ENCODE measurements at places on chromosomes 5 and 9. TPM values are rescaled to one million over a fixed set of nuclear protein-coding genes. Genes with fewer than 3 reads are reported as not detected.

Gene C9orf153
- polyA plus RNA-seq: not detected

Gene CCNI2
- polyA plus RNA-seq: 5.0 TPM

Gene GAPT
- polyA plus RNA-seq: 0.54 TPM

Gene WNK2
- polyA plus RNA-seq: not detected

Gene ECSCR
- 0.19 TPM for polyA plus RNA-seq

Gene BHMT
- not detected for polyA plus RNA-seq

Gene TMC1
- polyA plus RNA-seq: not detected

Gene S1PR3
- polyA plus RNA-seq: not detected

Gene SV2C
- polyA plus RNA-seq: not detected

Gene CBY3
- not detected for polyA plus RNA-seq

DNA sequence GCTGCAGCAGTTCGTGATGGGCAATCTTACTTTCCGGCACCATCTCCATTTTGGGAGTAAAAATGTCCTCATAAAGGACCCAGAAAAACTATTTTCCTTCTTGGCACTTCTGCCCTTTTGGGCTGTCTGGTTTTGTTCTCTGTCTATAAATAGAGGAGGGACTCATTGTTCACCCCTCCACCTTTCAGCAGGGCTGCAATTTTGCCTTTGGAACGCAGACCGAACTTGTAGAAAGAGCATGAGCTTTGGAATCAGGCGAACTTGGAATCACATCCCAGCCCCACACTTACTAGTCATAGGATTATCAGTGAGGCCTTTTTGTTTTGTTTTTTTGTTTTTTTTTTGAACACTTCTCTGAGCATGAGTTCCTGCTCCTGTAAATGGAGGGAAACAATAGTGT is 178.1 kb upstream of the IL12B start:
- no peak for DNase-seq

- DNase-seq: no peak
Observed at GRCh38 chr5:54194318-54194717, 116.1 kb downstream of the ARL15 start.

DNA sequence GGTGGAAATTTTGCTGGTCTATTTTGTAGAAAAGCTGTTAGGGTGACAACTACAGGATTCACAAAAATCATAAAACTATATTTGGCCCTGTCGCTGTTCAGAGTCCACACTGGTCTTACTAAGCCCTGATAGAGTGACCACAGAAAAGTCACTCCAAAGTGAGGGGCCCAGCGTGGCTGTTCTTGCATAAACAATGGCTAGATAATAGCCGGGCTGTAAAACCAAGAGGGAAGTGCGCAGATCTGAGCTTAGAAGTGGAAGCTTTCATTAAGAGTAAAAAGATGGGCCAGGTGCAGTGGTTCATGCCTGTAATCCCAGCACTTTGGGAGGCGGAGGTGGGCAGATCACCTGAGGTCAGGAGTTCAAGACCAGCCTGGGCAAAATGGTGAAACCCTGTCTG is 15.5 kb upstream of the CTSL start:
- no peak for DNase-seq

DNA sequence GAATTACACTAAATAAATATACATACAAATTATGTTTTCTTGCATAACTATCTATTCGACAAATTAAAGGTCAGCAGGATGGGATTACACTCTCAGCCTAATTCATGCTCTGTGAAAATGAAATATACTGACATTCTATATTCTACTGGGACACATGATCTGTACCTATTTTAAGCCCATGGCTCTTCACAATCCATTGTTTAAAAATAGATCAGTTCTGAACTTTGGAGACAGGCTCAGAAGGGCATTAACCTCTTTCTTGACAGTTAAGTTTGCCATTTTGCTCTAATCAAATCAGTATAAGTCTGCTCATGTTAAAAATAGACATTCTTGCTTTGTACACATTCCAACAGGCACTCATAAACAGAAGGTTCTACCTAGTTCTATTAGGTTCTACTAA is 361.2 kb downstream of the HCN1 start:
- no peak for DNase-seq

DNA sequence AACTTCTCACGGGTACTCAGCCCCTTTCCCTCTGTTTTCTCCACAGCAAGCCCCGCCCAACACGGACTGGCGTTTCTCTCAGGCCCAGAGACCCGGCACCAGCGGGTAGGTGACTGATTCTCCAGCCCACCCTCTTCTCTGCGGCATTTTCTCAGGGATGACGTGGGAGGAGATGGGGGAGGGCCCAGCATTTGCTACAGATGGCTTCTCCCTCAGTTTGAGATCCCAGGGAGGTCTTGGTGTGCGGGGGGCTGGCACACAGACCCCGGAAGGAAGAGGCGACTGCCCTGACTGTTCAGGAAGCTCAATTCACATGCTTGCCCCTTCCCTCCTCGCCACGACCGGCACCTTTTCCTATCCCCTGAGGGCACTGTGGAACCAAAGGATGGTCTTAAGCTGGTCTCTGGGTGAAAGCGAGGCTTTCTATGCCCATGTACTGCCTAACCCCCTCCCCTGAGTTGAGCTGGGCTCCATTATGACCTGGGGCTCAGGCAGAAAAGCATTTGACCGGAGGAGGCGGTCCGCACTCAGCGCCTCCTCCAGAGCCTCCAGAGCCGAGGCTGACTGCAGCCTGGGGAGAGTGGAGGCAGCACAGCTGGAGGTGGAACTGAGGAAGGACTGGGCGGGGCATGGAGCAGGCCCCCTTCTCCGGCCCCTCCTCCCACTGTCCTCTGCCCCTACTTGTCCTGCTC is 6.0 kb downstream of the PCDHGC5 start:
- no peak for DNase-seq

GRCh38 chr5:169299191-169299662 is 1.7 kb downstream of the SLIT3 start:
- no peak for DNase-seq

- DNase-seq: no peak
Observed at GRCh38 chr9:16062542-16063240, 509.8 kb downstream of the CCDC171 start.

DNA sequence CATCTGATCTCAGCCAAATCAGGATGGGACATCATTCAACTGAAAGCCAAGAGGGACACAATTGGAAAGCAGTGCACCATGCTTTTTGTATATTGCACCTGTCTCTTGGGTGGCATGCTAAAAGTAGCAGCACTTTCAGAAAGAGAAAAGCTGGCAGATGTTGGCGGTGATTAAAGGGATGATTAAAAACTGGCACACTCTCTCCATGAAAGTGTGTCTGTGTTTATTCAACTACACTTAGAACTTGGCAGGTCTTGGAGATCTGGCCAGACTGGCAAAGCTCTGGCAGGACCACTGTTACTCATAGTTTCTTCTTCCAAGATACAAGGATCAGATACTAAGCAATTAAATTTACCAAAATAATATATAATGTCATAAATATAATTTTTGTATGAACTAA is 112.9 kb upstream of the ELAVL2 start:
- no peak for DNase-seq

- DNase-seq: no peak
Observed at GRCh38 chr9:92044936-92045335, 70.3 kb downstream of the SPTLC1 start.

DNA sequence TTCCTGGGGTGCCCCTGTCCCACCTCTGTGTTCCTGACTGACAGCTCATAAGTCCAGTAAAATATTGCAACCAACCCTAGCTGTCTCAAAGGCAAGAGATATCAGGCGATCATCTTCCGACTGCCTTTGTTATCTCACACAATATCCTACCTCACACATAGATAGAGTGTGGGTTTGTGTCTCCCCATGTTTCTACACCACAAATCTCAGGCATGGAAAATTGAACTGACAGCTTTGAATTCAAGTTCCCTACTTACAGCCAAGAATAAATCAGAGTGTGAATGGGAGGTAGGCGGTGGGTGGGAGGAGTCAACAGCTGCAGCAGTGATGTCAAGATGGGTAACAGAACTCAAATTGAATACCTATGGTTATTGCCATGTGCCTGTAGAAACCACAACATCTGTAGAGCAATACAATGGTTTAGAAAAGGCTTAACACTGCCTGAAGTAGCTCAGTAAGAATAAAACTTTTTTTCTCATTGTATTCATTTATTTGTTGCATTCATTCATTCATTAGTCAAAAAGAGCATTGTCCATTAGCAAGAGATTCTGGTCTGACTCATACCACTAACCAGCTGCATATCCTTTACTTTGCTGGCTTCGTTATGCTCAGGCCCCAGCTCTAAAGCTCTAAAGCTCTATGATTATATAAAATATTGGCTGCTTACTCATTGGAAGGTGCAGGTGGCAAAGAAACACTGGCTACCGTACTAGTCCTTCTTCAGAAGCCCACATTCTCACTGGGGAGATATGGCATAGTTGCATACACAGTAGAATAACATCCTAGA is 108.2 kb upstream of the DMAC1 start:
- no peak for DNase-seq

DNA sequence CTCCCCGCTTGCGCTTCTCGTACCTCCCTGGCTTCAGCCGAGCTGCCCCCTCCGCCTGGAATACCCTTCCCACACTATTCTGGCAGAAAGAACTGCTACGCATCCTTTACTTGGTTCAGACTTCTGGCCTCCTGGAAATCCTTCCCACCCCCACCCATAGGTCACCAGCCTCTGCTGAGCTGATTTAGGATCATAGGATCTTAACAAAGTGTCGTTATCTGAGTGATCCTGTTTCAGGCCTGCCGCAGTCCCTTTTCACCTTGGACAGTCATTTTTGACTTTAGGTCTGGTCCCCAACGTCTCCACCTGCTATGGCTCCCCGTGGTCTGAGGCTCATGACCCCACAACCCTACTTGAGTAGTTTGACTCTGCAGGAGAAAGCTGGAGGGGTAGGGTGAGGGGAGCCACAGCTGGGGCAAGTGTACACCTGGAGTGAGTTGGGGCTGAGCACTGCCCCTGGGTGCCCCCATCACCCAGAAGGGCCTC is 27.3 kb downstream of the EGR1 start:
- DNase-seq: no peak

- no peak for DNase-seq
Observed at GRCh38 chr9:115694991-115695390, 458.6 kb upstream of the PAPPA start.

DNA sequence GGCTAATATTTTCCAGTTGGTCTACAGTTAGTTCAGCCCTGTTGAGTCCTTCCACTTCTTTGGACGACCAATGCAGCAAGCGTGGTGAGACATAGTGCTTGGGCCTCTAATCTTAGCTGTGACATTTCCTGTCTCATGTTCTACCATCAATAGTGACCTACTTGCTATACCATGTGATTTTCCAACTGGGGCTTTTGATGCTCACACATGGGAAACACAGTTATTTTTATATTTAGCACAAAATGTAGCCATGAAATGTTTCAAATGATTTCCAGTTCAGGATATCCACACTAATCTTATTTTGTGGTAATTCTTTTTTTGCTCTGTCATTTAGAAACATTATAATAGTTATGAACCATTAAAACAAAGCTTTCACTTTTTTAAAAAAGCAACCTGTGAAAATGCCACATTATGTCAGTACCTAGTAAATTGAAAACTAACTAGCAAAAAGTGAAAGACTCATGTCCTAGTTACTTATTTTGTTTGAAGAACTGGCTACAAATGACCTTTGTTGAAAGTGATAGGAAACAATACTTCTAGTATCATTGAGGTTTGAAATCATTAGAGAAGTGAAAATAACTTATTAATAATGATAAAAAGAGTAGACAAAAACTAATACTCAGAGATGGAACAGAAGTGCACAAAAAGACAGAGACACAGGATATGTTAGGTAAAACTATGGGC is 18.3 kb downstream of the MARCHF3 start:
- DNase-seq: no peak

GRCh38 chr9:133457233-133457632 is 2.5 kb upstream of the CACFD1 start:
- no peak for DNase-seq

DNA sequence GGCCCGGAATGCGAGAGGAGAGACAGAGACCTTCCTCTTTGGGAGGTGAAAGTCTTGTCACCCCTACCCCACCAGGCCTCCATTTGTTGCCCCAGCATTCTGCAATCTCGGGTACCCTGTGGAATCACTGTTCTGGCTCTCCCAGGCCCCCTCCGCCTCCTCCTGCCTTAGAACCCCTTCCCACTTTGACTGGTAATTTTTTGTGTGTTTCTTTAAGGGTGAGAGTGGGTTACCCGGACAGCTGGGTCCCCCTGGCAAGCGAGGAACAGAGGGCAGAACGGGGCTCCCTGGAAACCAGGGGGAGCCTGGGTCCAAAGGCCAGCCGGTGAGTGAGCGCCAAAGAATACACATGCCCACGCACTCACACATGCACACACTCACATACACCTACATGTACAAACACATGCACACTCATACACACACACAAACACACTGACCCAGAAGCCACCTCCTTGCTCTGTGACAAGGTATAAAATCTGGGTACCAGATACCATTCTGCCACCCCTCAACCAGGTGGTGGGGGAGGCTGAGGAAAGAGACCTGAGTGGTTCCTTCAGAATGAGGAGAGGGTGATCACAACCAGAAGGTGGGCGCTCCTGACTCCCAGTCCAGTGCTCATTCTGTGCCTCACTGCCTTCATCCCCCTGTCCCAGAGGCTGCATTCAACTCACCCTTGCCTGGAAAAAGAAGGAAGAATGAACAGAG is 30.9 kb upstream of the ORM1 start:
- DNase-seq: no peak

- DNase-seq: no peak
Observed at GRCh38 chr5:21680641-21681040, 1172.5 kb downstream of the CDH12 start.

Measured in naive thymus-derived CD4-positive, alpha-beta T cell (primary cell).